ENCODE measurements at places on chromosomes 6 and 20.

- DNase-seq, result no peak
Observed at GRCh38 chr6:142916881-142917280, 28.1 kb downstream of the HIVEP2 start.

DNA sequence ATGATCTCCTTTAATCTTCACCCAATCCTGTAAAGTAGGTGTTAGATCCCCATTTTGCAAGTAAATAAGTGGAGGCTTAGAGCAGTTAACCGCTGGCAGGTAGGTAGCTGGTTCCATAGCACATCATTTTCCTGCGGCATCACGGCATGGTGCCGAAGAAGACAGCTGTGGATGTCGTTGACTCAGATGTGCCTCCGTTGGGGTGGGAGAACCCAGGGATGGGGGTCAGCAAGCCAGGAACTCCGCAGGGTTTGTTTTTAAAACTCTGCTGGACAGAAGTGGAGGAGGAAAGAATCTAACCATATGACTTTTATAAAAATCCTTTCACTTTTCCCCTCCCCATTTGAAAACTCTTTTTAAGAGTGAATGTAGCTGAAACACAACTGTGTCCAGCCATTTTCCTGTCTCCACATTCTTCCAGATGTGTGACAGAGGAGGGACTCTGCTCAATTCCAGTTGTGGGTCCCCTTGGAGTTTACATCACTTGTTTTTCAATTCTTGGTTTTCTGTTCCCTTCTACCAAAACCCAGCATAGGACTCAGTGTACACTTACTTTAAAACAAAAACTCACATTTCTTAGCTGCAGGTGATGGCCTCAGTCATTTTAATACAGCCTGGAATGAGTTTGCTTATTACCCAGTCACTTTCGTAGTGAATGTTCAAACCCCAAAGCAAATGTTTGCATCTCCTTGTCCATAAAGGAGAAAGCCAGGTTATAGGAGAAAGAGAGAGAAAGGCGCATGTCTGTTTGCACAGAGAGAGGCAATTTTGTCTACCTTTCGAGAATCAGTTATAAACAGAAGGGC lies 27.6 kb upstream of the PI16 start:
- no peak for DNase-seq

DNA sequence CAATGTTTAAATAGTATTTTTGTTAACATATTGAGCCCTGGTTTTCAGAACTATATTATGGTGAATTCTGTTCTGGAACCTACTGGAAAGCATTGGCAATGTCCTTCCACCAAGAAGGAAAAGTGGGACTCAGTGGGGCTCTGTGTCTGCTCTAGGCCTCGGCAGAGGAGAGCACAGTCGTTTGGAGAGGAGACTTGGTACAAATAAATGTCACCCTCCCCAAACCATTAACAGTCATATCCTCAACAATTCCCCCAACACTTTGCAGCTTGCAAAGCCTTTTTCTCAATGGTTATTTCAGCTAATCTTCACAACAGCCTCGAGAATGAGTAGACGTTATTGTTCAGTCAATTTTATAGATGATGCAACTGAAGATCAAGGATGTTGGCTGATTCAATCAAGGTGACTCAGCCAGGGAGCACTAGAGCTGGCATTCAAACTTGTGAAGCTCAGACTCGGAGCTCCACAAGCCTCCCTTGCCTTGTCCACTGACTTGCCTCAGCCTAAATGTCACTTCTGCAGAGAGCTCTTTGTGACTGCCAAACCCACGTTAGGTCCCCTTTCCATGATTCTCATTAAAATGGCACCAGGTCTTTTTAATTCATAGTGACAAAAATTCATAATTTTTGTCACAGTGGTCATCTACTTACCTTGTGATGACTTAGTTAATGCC lies 60.6 kb downstream of the TOX2 start:
- DNase-seq, result no peak

DNA sequence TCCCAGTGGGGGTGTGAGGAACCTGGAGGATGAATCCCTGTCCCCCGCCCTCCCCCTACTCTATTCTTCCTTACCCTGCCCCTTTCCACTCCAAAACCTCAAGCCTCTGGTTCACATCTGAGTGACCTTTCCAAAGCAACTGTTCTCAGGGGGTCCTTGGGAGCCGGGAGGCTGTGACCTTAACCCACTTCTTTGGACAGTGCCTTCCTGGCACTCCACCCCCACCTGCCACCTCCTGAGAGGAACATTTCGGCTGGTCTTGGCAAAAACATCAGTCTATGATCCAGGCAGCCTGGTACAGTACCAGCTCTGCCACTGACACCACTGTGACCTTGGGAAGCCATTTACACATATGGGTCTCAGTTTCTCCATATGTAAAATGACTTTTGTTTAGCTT lies 121.7 kb downstream of the MRPL14 start:
- DNase-seq, result no peak

DNA sequence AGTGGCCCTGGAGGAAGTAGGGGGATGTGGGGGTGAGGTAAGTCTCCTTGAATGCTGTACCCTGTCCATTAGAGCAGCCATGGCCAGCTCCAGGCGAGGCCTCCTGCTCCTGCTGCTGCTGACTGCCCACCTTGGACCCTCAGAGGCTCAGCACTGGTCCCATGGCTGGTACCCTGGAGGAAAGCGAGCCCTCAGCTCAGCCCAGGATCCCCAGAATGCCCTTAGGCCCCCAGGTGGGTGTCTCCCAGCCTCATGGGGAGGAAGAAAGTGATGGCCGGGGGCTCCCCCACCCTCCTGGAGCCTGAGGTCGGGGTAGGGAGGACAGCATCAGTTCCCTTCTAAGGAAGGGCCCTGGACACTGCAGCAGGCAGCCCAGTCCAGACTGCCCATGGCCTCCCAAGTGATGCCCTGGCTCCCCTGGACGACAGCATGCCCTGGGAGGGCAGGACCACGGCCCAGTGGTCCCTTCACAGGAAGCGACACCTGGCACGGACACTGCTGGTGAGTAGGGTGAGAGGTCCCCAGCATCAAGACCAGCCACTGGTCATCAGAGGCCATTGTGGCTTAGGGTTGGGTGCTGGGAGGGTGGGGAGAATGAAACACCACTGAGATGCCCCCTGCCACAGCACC lies 1.0 kb downstream of the GNRH2 start:
- no peak for DNase-seq

DNA sequence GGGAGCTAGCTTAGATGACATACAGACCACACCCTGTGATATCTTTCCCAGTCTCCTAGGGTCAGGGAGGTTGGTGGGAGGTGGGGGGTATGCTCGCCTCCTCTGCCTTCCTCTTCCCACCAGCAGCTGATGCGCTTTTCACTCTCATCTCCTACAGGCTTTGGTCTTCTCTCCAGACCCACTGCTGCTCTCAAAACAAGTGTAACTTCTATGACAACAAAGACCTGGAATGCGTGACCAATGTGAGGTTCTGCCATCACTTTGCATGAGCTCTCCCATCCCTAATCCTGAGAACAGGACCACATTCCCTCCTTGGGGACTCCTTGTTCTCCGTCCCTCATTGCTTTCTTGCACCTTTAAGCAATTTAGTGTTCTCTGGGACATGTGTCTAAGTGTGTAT lies 2.7 kb downstream of the CTSA start:
- DNase-seq, result no peak

GRCh38 chr6:72861935-72862432 lies 240.1 kb downstream of the KCNQ5 start:
- no peak for DNase-seq

- DNase-seq, result peak; percentile 73
Observed at GRCh38 chr6:143060806-143061596, at the start of gene AIG1. Gene AIG1 (plus strand): TSS chr6:143060889. CDS start chr6:143060926, 37 bp downstream.

- no peak for DNase-seq
Observed at GRCh38 chr20:40663991-40664880, 24.8 kb downstream of the MAFB start.

- DNase-seq, result no peak
Observed at GRCh38 chr6:20882014-20882413, 347.8 kb downstream of the CDKAL1 start.

- DNase-seq, result peak; percentile 47
Observed at GRCh38 chr6:155248008-155249001, 15.5 kb upstream of the CLDN20 start.

- peak; percentile 16 for DNase-seq
Observed at GRCh38 chr20:62523473-62524203, 47.8 kb upstream of the GATA5 start.

- no peak for DNase-seq
Observed at GRCh38 chr6:4441981-4442434, 306.6 kb upstream of the ECI2 start.

GRCh38 chr6:946546-946945 lies 253.6 kb upstream of the EXOC2 start:
- DNase-seq, result no peak

- DNase-seq, result peak; percentile 46
Observed at GRCh38 chr6:111692327-111693164, 86.9 kb upstream of the TRAF3IP2 start.

DNA sequence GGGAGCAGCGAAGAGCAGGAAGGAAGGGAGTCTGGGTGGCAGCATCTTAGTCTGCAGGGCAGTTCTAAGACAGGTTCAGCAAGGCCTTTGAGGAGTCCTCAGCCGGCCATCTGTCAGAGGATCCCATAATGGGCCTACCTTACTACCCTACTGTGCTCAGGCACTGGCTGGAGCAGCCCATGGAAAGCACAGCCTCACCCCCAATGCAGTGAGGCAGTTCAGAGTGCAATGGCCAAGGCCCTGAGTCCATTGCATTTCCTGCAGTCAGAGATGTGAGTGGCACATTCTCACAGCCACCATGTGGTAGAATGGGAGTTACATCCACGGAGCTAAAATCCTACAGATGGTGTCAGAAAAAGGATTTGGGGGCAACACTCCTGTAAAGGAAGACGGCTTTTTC lies 19.4 kb upstream of the OVOL2 start:
- peak; percentile 78 for DNase-seq

DNA sequence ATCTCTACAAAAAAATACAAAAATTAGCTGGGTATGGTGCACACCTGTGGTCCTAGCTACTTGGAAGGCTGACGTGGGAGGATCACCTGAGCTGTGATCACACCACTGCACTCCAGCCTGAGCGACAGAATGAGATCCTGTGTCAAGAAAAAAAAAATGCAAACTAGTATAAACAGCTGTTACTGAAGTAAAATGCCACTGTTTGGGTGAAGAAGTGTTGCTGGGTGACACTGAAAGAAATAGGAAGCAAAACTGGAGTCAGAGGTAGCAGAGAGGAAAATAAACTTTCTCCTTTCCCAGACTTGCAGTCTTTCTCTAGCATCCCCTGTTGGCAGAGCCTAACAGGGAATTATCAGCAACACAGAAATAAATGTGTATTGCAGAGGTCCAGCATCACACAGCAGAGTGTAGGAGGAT lies 241.2 kb upstream of the PREP start:
- DNase-seq, result no peak

DNA sequence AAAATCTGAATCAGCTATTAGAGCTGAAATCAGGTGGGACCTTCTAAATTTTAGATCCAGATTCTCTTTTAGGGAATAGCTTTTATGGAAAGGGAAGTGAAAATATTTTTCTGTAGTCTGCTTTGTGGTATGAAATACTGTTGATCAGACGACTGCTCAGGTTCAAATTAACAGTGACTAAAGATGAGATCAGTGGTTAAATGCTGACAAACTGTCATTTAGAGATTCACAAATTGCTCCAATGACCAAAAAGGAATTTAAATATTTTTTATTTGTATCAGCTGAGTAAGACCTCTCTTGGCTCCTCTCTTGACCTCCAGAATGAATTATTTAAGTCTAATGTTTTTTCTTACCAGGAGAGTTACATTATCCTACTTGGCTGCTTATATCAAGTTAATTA lies 77.3 kb downstream of the KCNQ5 start:
- DNase-seq, result no peak

GRCh38 chr6:126300735-126301134 lies 39.2 kb upstream of the CENPW start:
- DNase-seq, result no peak

DNA sequence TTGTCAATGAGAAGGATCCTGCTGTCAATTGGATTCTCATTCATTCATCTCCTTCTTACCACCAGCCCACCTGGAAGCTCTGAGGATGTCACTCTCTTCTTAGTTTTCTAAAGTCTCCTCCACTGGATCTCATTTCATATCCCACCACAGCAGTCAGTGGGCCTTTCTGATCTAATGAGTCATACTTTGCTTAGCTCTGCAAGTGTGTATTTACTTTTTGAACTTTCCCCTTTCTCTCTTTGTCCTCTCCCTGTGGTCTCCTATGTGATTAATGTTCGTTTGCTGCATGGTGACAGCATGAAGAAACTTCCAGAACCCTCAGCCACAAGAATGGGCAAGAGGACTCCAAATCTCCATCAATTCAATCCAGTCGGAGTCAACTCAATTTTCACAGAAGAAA lies 63.6 kb upstream of the SYNDIG1 start:
- no peak for DNase-seq

- peak; percentile 63 for DNase-seq
Observed at GRCh38 chr6:111781041-111781708, 92.1 kb downstream of the FYN start.

DNA sequence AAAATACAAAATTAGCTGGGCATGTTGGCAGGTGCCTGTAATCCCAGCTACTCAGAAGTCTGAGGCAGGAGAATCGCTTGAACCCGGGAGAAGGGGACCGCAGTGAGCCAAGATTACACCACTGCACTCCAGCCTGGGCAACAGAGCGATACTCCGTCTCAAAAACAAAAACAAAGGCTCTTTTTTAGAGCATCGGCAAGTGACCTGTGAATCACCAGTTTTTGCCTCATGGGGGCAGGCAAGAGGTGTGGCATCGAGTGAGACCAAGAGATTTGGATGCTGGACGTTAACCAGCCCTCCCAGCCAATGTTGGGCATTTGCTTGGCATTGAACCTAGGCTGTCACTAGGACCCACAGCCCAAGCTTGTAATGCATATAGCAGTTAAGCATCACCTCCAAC lies 14.6 kb upstream of the CDK5RAP1 start:
- DNase-seq, result peak; percentile 63

GRCh38 chr6:125791151-125791819 lies 525 bp downstream of the NCOA7 start:
- DNase-seq, result peak; percentile 58

- no peak for DNase-seq
Observed at GRCh38 chr6:44854712-44855443, 467.4 kb downstream of the CDC5L start.

DNA sequence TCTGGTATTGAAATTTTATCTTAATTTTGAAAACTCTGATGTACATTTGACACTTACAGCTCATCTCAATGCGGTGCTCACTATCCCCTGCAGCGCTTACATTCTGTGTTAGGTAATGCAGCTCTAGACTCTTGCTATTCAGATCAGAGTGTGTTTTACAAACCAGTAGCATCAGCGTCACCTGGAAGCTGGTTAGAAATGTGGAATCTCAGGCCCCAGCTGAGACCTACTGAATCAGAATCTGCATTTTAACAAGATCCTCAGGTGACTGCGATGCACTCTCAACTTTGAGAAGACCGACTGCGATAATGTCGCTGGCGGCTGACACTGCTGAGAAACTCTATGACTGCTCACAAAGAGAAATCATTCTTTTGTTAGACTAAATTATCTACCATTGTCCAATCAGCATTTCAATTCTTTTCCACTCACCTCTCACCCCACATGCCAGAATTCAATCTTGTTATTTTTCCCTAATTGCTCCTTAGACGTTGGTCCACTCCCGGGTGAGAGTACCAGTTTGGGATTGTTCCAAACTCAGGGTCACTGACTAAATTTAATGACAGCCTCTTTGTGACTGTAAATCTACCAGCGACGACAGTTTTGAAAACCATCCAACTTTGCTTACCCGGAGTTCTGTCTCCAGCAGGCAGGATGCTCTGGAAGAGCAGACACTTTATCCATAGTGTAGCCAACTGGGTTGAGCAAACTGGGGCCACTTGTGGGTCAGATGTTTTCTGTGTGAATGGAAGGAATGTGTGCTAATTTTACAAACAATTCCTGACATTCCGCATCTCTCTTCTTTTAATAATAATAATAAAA lies 140.1 kb upstream of the BTBD3 start:
- DNase-seq, result no peak

GRCh38 chr20:21002486-21002885 lies 103.7 kb downstream of the LINC00237 start:
- no peak for DNase-seq

Data from NCI-H82 (cell line).